ENCODE measurements at places on chromosomes 3 and 15.

DNA sequence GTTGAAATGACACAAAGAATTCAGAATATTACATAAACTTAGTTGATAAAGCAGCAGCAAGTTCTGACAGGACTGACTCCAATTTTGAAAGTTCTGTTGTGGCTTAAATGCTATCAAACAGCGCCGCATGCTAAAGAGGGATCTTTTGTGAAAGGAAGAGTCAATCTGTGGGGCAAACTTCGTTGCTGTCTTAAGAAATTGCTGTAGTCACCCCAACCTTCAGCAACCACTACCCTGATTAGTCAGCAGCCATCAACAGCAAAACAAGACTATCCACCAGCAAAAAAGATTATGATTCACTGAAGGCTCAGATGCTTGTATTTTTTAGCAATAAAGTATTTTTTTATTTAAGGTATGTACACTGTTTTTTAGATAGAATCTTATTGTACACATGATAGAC is 14.2 kb downstream of the CRBN start:
- no peak for DNase-seq

DNA sequence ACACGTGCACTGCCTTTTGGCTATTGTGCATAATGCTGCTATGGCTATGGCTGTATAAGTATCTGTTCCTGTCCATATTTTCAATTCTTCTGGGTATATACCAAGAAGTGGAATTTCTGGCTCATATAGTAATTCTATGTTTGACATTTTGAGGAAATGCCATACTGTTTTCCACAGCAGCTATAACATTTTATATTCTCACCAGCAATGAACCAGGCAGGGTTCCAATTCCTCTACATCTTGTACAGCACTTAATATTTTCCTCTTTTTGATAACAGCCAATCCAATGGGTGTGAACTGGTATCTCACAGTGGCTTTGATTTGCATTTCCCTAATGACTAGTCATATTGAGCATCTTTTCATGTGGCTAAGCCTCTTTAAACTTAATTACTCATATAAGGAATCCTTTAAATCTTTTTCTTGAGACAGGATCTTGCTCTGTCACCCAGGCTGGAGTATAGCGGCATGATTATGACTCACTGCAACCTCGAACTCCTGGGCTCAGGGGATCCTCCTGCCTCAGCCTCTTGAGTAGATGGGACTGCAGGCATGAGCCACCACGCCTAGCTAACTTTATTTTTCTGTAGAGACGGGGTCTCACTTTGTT is 38.1 kb upstream of the IGDCC4 start:
- DNase-seq, result peak; percentile 30

- DNase-seq, result no peak
These were observed 35.6 kb downstream of the SMAD3 start for GRCh38 chr15:67100801-67101581.

GRCh38 chr15:45641374-45641781 is 6.5 kb downstream of the SQOR start:
- peak; percentile 80 for DNase-seq

DNA sequence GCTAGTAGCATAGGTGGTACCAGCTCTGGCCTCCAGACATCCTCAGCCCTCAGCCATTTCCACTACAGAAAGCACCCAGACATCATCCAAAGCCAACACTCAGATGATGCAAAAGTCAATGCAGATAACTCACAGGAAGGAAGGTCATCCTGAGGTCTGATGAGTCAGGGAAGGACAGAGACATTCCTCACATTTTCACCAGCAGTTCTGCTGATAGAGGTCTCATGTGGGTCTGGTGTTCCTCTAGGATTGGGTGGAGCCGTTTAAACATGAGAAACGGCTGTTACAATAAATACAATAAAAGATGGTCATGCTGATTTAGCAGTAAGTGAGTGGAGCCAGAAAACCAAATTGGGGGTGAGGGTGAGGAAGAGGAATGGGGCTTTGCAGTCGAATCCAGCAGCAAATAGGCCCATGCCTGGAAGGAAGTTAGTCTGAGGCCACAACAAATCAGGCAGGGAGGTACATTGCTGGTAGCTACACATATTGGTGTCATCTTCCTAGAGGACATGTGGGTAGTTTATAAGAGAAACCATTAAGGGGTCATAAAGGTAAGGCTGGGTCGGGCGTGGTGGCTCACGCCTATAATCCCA is 33.3 kb upstream of the FLNB start:
- DNase-seq, result peak; percentile 97

Measured in brain microvascular endothelial cell (primary cell).